ENCODE measurements at places on chromosomes 2 and 18. TPM values are rescaled to one million over a fixed set of nuclear protein-coding genes. Genes with fewer than 3 reads are reported as not detected.

DNA sequence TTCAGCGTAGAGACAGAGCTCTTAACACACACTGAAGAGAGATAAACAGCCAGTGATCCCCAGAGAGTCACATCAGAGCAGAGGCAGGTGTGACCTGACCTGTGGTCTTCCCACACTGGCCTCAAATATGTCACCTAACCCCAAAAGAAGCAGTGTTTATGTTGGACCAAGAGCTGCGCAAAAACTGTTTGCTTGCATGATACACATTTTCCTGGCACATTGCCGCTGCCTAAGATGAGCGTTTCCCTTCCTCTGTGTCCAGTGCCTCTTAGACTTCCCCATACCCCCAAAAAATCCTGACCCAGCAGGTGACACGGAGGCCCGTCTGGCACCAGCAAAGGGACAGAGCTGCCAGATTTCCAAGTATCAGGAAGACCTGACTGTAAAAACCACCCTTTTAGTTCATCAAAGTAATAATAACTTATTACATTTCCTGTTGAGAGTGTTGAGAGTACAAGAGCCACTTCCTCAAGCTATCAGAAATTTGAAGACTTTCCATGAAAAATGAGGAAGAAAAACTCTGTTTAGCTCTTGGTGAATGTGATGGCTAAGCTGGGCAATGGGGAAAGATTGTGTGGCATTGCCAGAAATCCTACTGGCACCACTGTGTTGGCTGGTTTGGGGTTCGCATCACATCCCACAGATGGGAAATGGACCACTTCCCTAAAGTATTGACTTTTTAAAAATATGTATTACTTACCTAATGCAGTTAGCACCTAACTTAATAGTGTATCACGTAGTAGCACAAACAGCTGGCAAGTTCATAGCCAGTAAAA lies 6.7 kb downstream of the TNFRSF11A start:
- no peak for DNase-seq

DNA sequence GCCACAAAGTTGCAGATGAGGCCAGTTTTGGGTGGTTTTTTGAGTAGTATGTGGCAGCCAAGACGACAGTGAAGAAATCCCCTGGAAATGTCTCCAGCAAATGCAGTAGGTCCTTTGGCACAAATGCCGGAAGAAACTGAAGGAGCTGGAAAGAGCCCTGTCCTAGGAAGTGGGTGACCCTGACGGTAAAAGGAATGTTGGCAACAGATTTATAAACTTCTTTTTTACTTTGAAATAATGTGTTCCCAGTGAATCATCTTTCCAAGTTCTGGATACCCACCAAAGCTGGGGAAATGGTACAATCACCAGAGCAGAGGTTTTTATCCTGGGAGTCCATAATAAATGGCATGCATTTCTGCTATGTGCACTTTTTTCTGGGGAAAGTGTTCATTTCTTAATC lies 112.9 kb downstream of the CSRNP3 start:
- DNase-seq = no peak

DNA sequence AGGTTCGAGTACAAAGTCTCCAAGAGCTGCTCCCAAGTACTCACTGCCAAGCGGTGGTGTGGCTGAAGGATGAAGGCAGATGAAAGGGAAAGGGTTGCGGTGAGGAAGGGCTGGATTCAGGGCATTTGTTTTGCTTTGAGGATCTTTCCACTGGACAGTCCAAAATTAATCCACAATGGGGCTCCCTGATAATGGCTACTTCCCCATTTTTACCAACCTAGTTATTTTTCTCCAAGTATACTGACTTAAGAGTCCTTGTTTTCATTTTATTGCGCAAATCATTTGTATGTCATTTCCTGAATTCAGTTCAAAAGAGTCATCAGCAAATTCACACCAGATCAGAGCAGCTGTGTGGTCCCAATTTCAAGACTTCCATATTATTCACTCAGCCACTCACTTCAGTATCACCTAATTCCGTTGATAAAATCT lies 464 bp upstream of the SESTD1 start:
- DNase-seq = no peak

GAD1 gene
- not detected for total RNA-seq

GRCh38 chr2:170282851-170283250 lies 104.9 kb downstream of the MYO3B start:
- DNase-seq = no peak

DNA sequence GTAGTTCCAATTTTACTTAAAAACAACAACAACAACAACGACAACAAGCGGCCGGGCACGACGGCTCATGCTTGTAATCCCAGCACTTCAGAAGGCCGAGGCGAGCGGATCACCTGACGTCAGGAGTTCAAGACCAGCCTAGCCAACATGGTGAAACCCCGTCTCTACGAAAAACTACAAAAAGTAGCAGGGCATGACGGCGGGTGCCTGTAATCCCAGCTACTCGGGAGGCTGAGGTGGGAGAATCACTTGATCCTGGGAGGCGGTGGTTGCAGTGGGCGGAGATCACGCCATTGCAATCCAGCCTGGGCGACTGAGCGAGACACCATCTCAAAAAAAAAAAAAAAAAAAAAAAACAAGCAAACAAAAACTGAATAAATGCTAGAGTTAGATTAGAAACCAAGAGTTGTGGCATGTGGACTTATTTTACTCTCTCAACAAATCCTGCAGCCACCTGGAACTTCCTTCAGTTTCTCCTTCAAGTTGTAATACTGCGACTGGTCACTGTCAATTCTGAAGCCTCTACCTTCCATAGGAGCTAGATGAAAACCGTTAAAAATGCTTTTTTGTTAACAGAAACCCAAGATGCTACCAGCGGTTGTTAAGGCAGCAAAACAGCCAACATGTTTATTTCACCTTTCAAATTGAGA lies 1.3 kb downstream of the ATP5F1A start:
- DNase-seq = peak; percentile 84

GRCh38 chr2:64632835-64633819 lies 20.6 kb downstream of the SERTAD2 start:
- DNase-seq = no peak

- no peak for DNase-seq
Observed at GRCh38 chr2:43737097-43737854, 36.6 kb upstream of the DYNC2LI1 start.

- no peak for DNase-seq
Observed at GRCh38 chr18:59123588-59124369, 15.9 kb upstream of the SEC11C start.

DNA sequence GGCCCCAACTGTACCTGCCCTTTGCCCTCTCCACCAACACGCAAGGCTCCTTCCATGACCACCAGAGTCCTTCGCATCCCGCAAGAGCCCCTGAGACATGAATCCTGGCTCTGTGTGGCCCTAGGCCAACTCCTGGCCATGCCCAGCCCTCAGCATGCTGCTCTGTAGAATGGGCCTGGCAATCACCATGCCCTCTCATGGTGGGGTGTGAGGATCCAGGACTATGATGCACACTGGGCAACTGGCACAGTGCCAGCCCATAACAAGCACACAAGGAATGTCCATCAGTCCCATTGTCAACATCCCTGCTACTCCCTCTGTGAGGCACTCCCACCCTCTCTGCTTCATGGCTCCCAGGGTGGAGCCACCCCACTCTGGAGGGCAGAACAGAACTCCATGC lies 44.7 kb downstream of the FER1L5 start:
- no peak for DNase-seq

SRD5A2 gene
- not detected for total RNA-seq
